ENCODE measurements at places on chromosomes 6 and 20.

GRCh38 chr6:157596886-157597285 is 215.9 kb downstream of the ZDHHC14 start:
- DNase-seq: no peak

DNA sequence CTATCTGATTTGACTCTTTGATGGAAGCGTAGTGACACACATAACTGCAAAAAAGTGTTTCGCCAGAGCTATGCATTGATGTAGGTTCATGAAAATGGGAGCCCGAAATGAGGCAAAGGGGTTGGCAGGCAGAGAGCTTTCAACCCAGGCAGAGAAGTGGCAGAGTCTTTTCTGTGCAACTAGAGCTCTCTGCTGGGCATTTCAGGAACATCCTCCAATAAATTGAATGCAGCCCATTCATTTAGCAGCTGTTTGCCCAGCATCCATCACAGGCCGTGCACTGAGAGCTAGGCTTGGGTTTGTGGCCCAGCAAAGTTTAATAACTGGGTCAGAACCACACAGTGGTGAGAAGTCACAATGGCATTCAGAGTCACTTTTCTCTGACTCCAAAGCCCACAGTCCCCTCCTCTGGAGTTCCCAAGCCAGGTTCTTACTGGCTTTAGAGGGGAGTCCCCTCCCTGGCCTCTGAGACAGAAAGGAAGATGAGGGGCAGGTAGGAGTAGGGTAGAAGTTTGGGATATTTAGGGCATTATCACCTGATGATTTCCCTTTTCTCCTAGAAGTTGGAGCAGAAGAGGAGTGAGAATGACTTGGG is 31.8 kb upstream of the ELMO2 start:
- peak; percentile 60 for DNase-seq

- DNase-seq: no peak
Observed at GRCh38 chr6:42441697-42442081, 10.0 kb downstream of the TRERF1 start.

- DNase-seq: no peak
Observed at GRCh38 chr6:41429506-41430504, 94.4 kb downstream of the NCR2 start.

- DNase-seq: no peak
Observed at GRCh38 chr6:151647976-151648639, 154.3 kb downstream of the CCDC170 start.

DNA sequence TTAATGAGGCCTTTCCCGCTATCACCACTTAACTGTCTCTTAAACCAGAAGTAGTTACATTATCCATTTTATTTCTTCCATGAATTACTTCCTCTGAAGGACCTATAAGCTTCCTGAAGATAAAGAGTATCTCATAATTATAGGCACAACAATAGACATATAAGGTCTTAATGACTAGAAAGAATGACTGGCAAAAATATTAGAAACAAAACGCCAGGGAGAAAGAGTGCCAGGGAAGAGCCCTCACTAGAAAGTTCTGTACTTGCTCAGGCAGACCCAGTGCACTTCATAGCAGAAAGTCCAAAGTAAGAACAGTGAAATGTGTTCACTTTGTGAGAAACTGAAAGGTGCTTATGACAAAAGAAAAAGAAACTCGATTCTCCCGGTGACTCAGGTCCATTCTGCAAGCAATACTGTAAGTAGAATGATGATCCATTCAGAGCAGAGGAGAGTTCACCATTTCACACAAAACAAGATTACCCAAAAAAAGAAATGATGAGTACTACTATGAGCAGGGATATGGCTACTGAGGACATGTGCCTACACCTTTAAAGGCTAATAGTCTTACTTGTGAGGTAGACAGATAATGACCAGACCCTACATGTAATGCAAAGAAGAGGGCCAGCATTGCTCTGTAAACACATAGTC is 5.5 kb downstream of the ZNF334 start:
- no peak for DNase-seq

GRCh38 chr6:157185171-157185570 is 138.1 kb downstream of the TMEM242 start:
- DNase-seq: no peak

GRCh38 chr20:6492271-6493055 is 275.0 kb upstream of the BMP2 start:
- no peak for DNase-seq

All from NCI-H345 (cell line).